ENCODE measurements at places on chromosomes 6 and 20.

- DNase-seq = no peak
Observed at GRCh38 chr20:21399005-21399475, 1.7 kb upstream of the NKX2-4 start.

DNA sequence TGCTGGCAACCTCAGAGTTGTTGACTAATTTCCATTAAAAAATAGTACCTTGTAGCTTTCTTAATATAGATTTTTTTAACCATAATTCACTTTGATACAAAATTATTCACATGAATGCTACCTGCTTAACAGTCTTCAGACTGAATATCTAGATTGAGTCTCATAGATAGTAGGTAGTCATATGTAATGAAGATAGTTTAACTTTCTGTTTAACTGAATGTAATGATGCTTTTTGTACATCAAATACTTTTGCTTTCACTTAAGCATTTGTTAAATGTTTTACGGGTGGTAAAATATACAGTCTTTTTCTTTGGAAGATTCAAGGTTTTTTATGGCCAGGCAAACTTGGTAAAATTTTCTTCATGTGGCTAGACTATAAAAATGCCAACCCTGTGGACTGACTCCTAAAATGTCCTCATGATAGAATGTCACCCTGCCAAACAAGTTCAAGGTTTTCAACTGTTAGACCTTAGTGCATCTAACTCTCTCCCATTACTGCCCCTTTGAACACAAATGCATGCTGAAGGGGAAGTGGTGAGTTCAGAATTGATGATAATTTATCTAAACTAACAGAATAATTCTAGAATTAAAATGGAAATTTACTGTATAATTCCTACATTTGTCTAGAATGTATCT lies 16.4 kb downstream of the TBPL1 start:
- DNase-seq = no peak

- no peak for DNase-seq
Observed at GRCh38 chr6:45920819-45921511, 94.7 kb downstream of the CLIC5 start.

DNA sequence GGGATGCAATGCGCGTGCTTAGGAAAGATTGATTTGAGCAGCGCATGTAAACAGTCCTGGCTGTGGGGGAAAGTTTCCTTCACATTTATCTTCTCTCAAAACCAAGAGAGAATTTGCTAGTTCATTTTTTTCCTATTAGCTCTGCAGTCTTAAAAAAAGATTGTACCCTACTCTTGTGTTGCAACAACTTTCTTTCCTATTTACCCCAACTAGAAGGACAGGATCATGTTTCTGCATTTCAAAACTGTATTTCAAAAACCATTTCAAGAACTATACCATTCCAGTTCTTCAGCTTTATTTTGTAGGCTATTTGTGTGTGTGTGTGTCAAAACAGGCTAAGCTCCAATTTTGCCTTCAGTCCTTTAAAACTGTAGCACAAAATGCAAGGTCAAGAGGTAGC lies 473.1 kb downstream of the KIF16B start:
- no peak for DNase-seq

GRCh38 chr6:25287941-25288340 lies 8.8 kb downstream of the CARMIL1 start:
- no peak for DNase-seq

DNA sequence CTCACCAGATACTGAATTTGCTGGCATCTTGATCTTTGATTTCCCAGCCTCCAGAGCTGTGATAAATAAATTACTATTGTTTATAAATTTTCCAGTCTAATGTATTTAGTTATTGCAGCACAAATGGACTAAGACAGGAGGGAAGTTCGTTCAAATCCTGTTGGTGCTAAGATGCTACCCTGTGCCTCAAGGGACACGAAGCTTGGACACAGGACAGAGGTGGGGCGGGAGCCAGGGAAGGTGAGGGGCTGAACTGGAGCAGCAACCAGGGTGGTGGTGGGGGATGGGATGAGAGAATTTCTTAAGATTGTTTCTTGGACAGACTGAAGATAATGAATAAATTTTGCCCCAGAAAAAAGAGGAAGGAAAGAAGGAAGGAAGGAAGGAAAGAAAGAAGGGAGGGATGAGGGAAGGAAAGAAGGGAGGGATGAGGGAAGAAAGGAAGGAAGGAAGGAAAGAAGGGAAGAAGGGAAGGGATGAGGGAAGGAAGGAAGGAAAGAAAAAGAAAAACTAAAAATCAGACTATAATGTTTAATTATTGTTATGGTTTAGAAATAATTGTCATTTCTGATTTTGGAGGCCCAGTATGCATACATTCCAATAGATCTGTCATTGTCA lies 127.2 kb downstream of the CDC5L start:
- DNase-seq = no peak

DNA sequence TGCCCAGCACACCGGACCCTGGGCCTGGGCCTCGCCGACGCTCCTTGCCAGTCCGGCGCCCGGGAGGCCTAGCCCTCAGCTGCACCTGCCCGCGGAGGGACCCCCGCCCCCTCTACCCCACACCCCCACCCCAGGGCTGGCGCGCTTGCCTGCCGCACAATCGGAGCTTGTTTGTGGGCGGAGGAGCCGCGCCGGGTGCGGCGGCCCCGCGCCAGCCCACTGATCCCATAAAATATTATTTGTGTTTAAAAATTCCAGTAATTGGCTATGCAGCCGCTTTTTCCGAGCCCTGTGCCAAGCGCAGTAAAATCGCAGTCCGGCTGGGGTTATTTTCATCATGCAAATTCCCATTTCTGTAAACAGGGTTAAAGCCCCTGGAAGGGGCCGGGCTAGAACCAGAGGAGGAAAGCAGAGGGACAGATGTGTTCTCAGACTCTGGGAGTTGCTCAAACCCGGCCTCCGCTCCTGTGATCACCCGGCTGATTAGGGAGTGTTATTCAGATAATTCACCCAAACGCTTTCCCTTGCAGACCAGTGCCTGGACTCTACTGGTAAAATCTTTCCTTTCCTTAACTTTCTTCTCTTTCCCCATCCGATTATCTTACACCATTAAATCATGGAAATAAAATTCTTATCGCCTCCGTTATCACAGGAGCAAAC lies 93.1 kb downstream of the NCR2 start:
- DNase-seq = no peak

- DNase-seq = no peak
Observed at GRCh38 chr6:52389626-52390360, 27.8 kb downstream of the PAQR8 start.

GRCh38 chr20:57751411-57751810 lies 41.6 kb upstream of the PMEPA1 start:
- DNase-seq = no peak

GRCh38 chr6:7377961-7378360 lies 11.6 kb downstream of the CAGE1 start:
- DNase-seq = no peak

DNA sequence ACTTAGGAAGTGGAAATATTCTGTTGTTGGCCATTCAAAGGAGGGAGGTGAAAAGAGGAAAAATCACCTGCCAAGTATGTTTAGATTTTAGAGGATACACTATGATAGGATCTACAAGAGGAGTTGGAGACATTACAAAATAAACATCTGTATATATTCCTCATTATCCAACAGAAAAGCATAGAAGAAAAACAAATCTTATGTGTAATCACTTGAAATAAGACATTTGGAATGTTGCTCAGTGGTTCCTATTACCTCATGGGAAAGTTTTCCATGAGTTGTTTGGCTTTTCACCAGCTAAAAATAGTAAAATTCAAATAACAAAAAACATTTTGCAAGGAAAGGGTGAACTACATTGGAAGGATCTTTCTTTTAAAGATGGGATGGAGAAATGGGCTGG lies 76.7 kb upstream of the CARMIL1 start:
- DNase-seq = no peak

GRCh38 chr6:101178748-101179147 lies 214.8 kb upstream of the GRIK2 start:
- DNase-seq = no peak

- DNase-seq = no peak
Observed at GRCh38 chr20:8244637-8245036, 112.6 kb downstream of the PLCB1 start.

DNA sequence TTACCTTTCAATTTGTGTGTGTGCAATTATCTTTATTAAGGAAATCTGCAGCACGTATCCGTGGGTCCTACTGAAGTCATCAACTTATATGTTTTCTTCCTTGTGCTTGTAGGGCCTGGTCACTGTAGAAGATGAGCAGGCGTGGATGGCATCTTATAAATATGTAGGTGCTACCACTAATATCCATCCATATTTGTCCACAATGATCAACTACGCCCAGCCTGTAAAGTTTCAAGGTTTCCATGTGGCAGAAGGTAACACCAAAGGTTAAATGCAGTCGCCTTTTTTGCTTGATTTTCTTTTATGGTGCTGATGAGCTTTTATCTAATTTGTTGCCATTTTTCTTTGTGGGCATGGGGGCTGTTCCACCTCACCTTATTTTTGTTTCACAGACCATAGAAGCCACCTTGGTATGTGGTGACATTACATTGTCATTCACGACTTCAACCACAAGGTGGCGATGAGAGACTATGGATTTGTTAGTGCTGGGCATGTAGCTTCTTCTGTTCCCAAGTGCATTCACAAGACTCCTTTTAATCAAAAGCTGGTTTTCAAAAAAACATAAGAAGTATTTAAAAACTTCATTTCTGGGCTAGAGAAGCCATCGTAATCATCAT lies 106.5 kb upstream of the LAMP5 start:
- peak; percentile 60 for DNase-seq

DNA sequence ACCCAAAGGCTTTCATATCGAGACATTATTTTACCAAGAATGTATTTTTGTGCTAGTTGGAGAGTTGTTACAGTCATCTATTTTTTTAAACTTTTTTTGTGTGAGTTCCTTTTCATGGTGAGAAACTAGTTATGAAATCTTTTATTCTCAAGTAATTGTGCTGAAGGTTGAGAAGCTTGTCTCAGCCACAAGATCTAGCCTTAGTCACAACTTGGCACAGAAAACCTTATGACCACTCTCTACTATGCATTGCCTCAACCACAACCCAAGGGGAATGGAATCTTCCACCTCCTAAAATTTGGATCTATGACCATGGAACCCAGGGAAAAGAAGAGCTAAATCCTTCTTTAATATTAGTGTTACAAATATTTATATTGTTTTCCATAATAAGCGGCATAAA lies 58.5 kb downstream of the HS3ST5 start:
- no peak for DNase-seq

- peak; percentile 47 for DNase-seq
Observed at GRCh38 chr20:59125332-59125731, 38.3 kb upstream of the ZNF831 start.

Measured in WERI-Rb-1 (cell line).